Left renal pelvis (tissue), 4 donors: ENCODE measurements at places on chromosomes 6 and 20.

DNA sequence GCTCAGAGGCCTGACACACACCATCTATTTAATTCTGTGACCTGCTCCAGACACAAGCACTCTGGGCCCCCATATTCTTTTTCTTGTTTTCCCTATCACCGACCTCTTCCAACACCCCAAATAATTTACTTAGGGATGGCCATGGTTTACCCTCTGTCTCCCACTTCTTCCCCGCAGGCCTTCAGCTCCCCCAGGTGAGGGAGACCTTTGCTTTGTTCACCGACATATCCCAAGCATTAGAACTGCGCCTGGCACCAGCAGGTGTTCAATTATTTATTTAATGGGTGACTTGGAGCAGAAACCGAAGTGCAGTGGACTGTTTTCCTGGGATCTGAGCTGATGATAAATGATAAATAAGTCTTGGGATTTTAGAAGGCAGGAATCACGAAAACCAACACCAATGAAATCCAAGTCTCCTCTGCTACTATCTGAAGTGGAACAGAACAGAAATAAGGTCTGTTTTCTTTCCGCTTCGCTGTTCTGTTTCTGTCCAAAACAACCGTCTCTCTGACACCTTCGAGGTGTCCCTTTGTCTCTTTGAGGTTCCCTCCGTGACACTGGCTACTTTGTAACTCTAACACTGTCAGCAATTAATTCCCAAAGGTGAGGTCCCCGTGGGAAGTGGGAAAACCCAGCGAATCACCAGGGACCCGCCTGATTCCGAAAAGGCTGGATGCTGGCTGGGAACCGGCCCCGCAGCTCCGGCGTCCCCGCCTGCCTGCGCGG is 1.1 kb upstream of the RIN2 start:
- DNase-seq: no peak

- no peak for DNase-seq
Observed at GRCh38 chr6:11278207-11278559, 45.7 kb upstream of the NEDD9 start.

- DNase-seq: no peak
Observed at GRCh38 chr6:43613721-43614395, 15.2 kb downstream of the GTPBP2 start.

DNA sequence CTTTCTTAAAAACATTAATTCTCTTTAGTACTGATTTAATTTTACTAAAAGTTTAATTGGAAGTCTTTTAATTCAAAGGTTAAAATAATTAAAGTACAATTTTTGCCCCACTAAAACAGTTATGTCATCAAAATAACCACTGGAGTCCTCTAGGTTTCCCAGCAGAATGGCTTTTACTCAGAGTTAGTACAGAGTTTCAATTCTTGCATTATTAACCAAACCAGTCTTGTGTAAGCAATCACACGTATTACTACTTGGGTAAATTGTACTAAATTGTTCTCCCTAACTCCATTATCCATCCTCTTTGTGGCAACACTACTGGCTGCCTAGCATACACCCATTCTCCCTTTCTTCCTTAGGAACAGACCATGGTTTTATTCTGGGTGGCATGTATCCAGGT is 36.9 kb downstream of the CDK19 start:
- DNase-seq: no peak

DNA sequence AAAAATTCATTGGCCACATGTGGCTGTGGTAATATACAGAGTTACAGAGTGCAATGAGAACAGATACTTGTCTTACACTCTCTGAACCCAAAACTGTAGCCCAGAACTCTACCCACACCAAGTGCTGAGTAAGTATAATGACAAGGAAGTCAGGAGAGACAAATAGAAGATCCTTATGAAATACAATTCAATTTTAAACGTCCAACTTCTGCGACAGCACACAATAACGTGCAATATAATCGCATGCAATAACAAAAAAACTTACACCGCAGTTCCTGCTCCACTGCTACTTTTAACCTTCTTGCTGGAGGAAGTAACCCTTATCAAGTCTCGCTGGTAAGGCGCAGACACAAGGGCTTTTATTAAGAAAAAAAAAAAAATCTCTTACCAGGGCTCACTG is 881 bp downstream of the SFT2D1 start:
- DNase-seq: no peak

DNA sequence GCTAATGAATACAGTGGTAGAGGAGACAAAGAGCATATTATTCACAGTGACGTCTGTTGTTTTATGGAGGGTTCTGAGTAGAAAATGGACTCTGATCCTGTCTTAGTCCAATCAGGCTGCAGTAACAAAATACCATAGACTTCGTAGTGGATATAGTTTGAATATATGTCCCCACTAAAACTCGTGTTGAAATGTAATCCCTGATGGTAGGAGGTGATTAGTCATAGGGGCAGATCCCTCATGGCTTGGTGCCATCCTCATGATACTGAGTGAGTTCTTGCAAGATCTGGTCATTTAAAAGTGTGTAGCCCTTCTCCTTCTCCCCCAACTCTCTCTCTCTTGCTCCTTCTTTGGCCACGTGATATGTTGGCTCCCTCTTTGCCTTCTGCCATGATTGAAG is 82.5 kb downstream of the CD83 start:
- no peak for DNase-seq

- no peak for DNase-seq
Observed at GRCh38 chr6:26329763-26330511, 35.1 kb upstream of the BTN3A2 start.

DNA sequence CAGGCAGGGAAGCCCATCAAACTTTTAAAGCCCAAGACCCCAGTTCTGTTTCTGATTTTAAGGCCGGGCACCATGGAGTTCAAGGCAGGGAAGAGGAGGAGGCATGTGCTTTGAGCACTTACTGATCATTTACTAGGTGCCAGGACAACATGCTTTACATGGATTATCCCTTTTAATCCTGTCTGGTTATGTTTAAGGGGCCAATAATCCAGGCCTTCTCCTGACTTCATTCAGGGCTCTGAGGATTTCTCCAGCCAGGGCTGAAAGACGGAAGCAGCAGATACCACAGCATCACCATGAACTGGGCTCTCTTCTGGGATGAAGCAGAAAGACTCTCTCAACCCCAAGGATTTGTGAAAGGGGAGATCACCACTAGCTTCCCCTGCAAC is 4.1 kb downstream of the CCND3 start:
- DNase-seq: no peak

GRCh38 chr20:634148-634925 is 18.7 kb downstream of the SRXN1 start:
- no peak for DNase-seq

DNA sequence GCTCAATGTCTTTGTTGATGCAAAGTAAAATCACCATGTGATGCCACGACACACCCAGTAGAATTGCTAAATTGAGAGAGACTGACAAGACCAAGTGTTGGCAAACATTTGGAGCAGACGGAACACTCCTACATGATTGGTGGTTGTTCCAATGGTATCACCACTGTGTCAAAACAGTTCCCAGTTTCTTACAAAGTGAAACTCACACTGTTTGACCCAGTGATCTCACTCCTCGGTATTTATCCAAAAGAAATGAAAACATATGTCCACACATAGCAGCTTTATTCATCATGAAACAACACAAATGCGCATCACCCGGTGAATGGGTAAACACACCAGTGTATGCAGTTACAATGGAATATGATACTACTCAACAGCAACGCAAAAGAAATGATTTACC is 74.0 kb upstream of the SULF2 start:
- no peak for DNase-seq

GRCh38 chr6:35640017-35640664 is 48.6 kb downstream of the FKBP5 start:
- DNase-seq: no peak

GRCh38 chr6:51654647-51655046 is 432.8 kb downstream of the PKHD1 start:
- DNase-seq: no peak

DNA sequence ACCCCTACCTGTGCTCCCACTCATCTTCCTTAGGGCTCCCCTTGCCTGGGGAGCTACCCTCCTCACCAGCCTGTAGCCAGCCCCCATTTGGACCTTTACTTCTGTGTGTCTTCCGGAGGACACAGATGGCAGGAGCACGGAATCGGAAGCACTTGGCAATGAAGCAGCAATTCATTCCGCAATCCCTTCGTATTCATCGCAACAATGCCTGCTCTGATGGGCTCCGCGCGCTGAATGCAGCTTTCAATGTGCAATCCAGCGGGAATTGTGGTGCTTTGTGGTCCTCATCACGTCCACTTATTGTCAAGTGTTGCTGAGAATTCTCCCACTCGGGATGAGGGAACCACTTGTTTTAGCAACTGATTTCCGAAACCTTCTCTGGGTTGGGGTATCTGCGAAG is 336.0 kb downstream of the DHX35 start:
- no peak for DNase-seq

GRCh38 chr20:20520776-20521175 is 152.9 kb downstream of the INSM1 start:
- no peak for DNase-seq

DNA sequence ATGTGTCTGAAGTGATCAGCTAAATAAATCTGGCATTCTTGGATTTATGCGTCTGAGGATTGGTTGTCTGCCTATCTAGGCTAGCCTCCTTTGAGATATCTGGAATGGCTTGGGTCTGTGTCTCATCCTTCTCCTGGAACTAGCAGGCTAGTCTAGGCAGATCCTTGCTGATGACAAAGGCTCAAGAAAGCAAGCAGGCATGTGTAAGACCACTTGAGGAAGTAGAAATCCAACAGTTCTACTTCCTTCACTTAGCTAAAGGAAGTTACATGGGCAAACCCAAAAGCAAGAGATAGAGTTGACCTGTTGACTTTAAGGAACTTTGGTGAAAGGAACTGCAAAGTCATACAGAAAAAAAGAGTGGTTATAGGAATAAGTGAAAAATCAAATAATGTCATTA is 672.6 kb downstream of the MAFB start:
- no peak for DNase-seq
